ENCODE measurements at places on chromosomes 5 and 9.

- DNase-seq = no peak
These were observed 14.3 kb upstream of the SNCAIP start for GRCh38 chr5:122297587-122298298.

DNA sequence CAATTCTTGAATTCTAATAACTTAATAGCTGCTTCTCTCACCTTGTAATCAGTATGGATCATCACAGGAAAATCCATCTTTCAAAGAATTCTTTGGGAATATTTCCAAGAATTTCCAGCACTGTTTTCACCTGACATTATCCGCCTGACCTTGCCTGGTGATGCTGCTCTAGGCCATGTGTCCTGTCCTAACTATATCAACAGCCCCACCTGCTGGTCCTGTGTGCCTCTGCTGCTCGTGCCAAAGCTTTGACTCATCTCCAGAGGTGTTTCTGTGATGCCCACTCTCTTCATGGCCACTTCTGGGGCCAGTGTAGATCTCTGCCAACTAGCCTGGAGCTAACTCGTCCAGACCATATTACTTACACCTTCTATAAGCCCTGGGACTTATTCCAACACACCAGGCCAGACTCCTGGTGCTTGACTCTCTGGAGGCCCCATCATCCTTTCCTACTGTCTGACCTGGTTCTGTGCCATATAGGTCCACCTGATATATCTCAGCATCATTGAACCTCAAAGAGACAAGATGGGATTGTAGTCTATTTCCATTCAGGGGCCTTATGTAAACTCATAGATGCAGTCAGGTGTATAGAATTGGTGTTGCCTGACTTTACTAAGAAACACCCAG, 67.5 kb upstream of the CKMT2 start:
- DNase-seq = peak; percentile 81

DNA sequence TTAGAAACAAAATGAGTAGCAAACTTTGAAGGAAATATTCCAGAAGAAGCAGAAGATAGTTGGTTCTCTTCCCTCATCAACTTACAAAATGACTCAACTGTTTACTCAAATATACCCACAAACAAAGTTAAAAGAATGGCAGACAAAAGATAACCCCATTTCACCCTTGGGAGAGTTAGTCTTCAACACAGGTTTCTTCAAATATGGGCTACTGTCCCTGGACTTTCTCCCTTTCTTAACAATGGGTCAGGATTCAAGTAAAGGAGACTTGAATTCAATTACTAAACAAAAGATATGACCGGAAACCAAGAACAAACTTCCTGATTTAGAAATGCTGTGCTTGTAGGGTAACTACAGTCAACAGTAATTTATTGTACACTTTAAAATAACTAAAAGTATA, 14.2 kb downstream of the RFX3 start:
- DNase-seq = no peak

DNA sequence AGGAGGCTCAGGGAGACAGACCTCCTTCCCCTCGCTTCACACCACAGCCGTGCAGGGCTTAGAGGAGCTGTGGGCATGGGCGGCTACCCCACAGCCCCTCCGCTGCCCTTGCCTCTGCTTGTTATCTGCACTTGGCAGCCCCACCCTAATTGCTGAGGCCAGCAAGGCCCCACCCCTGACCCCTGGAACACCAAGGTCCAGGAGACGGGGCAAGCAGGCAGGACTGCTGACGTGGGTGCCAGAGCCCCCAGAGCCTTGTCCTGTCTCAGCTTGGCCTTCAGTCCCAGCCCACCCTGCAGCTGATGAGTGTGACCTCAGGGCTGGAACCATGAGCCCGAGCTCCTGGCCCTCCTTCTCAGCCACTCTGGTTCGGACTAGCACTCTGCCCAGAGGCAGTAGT, 29.1 kb upstream of the NEURL1B start:
- DNase-seq = no peak

GRCh38 chr9:91037511-91038482, 236.2 kb downstream of the SYK start:
- peak; percentile 23 for DNase-seq

- no peak for DNase-seq
These were observed 12.5 kb upstream of the CCNJL start for GRCh38 chr5:160324886-160325285.

DNA sequence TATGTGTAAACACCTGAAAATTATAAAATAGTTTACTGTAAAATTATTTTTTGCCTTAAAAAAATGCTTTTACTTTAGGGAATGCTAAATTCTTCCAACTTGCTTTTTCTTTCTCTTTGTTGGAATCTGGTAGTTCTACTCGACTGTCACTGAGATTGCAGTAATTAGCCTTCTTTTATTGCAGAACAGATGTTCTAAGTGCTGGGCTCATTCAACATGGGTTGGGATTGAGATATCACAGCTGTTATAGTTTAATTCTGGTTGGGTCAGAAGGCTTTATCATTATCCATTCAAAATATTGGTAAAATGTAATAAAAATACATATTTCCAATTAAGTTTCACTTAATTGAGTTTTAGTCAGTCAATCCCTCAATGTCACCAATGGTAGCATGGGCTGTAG, 686.7 kb downstream of the CDH18 start:
- no peak for DNase-seq

DNA sequence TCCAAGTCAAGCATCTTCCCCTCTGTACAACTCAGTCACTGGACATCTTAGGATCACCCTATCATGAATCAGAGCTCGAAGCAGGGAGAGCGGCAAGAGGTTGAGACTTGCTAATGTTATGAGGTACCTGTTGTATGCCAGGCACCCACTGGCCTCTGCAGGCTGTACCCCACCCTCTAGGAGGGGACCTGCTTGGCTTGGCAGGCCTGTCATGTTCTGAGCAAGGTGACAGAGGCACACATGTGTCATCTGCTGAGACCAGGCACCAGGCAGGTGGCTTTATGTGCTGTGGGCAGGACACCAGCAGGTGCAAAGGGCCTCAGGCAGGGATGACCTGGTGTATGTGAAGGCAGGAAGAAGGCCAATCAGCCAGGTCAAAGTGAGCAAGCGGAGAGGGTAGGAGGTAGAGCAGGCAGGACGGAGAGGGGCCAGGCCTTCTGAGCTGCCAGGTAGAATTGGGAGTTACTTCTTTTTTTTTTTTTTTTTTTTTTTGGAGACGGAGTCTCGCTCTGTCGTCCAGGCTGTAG, 60.3 kb upstream of the RPL26L1 start:
- no peak for DNase-seq

DNA sequence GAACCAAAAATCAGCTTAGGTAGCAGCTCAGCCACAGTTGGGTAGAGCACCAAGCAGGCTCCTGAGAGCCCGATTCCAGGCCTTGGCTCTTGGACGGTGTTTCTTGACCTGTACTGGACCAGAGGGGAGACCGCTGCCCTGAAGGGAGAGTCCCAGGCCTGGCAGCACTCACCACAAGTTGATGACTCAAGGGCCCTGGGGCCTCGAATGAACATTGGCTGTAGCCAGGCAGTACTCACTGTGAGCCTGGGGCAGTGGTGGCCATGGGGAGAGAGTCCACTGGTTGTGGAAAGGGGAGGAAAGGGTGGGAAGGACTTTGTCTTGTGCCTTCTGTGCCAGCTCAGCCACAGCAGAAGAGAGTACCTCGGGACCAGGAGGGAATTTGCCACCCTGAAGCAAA, 166.1 kb downstream of the EDIL3 start:
- peak; percentile 12 for DNase-seq

GRCh38 chr5:100322483-100322882, 212.7 kb upstream of the FAM174A start:
- DNase-seq = no peak

- no peak for DNase-seq
These were observed 519.3 kb downstream of the ELAVL2 start for GRCh38 chr9:23306731-23307130.

DNA sequence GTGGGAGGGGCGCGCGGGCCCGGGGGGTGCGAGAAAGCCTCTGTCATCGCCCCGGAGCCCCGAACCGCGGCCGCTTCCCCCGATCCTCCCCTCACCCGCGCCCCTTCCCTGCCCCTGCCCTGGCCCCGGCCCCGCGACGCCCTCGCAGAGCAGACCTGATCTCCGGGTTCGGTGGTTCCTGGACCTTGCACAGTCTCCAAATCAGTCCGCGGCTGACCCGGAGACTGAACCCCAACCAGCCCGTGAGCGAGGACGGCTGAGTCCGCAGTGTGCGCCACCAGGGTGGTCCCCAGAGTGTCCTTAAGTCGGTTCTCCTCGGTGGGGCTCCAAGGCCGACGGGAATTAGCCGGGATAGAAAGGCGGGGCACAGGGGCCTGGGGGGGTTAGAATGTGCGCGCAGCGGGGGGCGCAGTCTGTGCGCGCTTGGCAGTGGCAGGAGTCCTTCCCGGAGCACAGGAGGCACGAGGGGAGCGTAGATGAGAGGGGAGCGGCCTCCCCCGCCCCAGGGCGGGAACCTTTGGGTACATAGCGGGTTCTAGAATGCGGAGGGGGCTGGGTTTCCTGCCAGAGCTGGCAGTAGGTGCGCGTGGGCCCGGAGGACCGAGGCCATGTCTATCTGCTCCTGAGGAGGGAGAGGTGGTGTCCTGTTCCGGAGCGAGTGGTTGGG, 779 bp downstream of the PKN3 start:
- peak; percentile 20 for DNase-seq

DNA sequence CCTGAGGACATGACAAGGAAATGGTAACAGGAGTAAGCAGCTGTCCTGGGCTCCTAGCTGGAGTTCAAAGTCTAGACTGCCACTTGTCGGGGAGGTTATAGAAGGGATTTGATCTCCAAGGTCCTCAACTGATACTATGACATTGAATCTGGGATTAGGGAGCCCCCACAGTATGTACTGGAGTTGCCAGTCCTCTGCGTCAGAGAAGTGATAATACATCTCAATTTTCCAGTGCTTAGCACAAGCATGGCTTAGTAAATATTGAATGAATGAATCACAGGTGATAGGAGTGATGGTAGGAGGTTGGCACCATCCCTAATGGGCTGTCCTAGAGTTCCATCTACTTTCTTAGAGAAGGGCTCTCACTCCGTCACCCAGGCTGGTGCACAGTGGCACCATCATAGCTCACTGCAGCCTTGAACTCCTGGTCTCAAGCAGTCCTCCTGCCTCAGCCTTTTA, 6.2 kb upstream of the TPM2 start:
- peak; percentile 3 for DNase-seq

- peak; percentile 54 for DNase-seq
These were observed 23.1 kb upstream of the ERCC6L2 start for GRCh38 chr9:95852059-95853032.

GRCh38 chr5:170491479-170491878, 12.3 kb upstream of the KCNIP1 start:
- peak; percentile 95 for DNase-seq

- DNase-seq = peak; percentile 92
These were observed 4.3 kb downstream of the RIC1 start for GRCh38 chr9:5633243-5633642.

- DNase-seq = no peak
These were observed 80.5 kb upstream of the JAK2 start for GRCh38 chr9:4904322-4905134.

DNA sequence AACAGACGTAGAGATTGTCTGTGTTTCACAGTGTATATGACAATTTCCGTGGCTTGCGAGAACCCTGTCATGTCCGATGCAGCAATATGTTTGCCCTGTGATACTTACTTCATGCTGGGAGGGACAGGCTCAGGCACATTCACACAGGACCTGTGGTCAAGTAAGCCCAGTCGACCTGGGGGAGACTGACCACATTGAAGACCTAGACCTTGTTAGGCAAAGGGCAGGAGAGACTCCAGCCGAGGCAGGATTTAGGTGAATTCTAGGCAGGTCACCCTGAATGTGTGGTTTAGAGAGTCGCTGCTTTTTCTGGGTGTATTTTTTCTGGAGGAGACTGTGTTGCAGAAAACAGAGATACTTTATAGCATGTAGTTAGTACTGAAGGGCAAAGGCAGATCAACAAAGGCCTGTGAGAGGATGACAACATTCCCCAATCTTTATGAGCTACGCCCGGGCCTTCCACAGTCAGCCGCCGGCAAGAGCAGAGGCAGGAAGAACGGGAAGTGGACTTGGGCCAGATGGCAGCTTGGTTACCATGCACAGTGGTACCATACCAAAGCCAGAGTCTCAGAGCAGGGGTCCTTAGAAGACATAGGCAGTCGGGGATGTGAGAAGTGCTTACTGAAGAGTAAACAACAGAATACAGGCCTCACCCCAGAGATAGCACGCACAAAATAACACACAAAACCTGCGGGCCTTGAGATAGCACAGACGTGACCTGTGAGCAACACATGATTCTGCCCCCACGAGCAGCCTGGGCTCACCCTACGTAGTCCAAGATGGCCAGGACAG, 220.7 kb downstream of the CACNA1B start:
- DNase-seq = no peak

DNA sequence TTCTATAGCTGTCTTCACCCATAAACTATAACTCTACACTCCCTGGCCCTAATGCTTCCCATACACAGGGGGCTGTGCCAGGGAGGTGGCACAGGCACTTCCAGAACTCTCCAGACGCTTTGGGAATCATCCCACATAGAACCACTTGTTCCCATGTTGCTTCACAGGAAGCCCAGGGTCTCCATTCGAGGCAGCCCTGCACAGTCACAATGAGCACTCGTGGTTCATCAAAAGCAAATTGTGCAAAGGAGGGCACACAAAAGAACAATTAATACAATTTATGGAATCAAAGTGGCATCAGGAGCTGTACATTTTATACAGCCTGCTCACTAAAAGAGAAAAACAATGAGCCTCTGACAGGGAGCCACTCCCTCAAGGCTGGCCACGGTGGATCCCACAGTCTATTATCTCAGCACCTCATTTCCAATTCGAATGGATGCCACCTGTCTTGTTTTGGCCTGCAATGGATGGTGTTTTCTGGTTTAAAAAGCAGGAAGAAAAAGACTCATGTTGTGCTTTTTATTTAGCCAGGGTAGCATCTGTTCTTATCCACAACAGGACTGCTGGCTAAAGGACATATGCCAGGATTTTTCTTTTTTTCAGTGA, 354.8 kb downstream of the ENC1 start:
- DNase-seq = no peak

DNA sequence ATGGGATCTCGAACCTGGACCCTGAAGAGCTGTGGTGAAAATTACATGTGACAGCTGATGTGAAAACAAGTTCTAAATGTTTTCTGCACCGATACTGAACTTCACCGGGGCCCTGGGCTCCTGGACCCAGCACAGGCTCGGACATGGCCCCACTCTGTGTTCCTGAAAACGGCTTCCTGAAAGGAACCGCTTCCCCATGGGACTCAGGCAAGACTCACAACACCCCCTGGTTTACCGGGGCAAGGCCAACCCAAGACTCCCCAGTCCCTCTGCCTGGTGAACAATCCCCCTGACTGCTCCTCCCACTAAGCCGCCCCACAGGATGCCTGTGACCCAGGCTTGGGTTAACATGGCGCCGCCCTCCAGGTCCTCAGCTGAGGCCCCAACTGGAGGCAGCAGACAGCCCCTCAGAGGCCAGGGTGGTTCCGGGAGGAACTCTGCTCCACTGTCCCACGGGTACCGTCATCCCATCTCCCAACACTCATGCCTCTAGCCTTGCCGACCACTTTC, 124.5 kb upstream of the FOXD4L5 start:
- DNase-seq = no peak
